ENCODE measurements at places on chromosomes 5 and 9. TPM values are rescaled to one million over a fixed set of nuclear protein-coding genes. Genes with fewer than 3 reads are reported as not detected.

- DNase-seq, result no peak
Observed at GRCh38 chr5:55231029-55231918, 2.1 kb downstream of the CCNO start.

The KCNMB1 gene
- 20.1 TPM for total RNA-seq

GRCh38 chr5:169272111-169272510, 28.8 kb downstream of the SLIT3 start:
- DNase-seq, result no peak

The UBTD2 gene
- total RNA-seq, result 16.1 TPM

DNA sequence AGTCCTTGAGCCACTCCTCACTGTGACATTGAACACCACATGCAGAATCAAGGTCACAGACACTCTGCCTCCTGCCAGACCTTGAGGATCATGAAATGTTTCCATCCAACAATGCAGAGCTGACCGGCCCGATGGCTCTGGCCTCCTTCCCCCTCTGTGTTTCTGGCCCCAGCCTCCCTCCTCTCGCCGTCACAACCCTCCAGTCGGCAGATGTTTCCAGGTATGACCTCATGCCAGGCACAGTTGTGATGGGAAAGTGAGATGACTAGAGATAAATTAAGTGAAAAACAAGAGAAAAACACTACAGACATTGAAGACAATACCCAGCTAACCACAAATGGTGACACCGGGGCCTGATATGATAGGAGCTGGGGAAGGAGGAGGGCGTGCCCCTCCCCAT, 9.8 kb downstream of the NTNG2 start:
- no peak for DNase-seq

All from thoracic aorta (tissue), 2 donors.